ENCODE measurements at places on chromosomes 6 and 20.

DNA sequence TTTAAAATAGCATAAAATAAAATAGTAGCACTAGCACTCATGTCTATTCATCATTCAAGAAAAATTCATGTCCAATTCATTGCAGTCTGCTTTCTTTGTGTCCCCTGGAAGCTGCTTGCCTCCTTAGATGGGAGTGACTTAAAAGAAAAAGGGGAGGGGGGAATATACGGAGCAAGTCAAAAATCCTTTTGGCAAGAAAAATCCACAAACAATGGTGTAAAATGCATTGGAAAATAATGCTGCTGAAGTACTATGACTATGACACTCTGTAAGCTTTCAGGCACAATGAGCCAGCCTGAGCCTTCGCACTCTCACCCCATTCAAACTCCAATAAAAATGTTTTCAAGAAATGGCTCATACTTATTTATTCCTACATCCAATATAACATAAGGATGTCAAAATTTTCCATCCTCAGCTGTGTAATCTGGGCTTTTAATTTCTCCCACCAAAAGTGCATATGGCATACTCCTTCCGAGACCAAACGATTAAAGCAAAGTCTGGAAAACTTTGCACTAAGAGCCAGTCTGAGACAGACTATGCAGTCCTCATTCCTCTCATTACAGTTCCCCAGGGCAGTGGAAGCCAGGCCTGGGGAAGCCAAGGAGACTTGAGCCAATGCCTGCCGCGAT is 790 bp downstream of the NEDD9 start:
- no peak for DNase-seq

DNA sequence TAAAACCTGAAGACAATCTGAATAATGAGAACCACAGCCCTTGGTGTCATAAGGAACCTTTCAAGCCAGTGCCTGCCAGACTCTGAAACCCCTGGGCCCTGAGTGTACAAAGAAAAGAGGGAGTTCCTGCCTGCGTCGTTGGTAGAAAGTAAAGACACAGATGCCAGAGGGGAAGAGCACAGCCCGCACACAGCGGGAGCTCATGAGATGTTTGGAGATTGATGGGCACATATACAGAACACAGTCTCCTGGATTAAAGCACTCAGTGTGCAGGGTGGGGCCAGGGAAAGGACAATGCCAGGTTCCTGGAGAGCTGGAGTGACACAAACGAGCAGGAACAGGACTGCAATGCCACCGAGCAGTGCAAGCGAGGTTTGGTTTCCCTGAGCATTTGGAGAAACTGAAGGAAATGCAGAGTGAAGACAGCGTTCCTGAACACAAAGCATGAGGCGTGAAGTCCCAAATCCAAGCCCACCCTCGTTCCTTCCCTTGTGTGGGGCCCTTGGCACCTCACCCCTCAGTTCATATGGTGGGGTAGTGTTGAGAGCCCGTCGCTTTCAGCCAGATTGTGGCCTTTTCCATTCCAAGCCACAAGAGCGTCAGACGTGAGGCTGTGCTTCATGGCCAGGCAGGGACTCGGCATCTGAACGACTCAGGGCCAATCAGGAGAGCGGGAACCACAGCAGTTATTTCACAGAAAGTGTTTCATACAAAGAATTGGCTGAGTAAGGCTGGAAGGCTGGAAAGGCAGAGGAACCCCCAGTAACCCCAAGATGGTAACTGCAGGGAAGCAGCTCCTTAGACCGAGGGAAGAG is 41.0 kb upstream of the RPS6KA2 start:
- no peak for DNase-seq

- DNase-seq = no peak
These were observed 114.4 kb downstream of the FOXC1 start for GRCh38 chr6:1724124-1724523.

DNA sequence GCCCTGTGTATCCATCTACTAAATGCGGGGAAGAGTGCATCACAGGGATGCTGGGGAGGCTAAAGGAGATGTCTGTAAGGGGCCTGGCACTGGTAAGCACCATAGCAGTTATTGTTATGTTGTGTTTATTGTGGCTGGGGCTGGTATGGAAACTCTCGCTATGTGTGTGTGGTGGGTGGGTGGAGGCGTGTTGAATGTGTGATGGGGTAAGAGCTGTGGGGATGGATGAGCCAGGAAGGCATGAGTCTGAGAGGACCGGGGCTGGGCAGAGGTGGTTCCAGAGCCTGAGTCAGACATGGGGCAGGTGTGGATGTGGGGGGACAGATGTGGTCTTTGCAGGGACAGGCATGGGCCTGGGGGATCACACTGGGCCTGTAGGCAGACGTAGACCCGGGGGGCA is 88.1 kb downstream of the GRM4 start:
- no peak for DNase-seq

- DNase-seq = no peak
These were observed 30.6 kb downstream of the SHLD1 start for GRCh38 chr20:5780846-5781217.

DNA sequence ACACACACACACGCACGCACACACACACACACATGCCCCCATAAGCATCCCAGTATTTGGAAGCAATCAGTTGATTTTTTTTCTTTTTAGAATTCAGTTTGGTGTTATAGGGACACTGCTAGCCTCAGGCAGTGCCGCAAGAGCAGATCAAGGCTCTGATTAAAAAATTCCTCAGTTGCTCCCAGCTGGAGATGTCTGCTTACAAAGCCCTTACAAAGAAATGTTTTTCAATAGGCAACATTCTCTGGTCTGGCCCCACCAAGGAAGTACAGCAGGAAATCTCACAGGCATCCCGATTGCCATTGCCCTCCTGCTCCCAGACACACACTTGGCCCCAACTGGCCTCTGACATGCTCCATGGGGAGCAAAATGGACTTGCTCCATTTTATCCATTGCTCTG is 22.9 kb upstream of the CD83 start:
- DNase-seq = no peak

DNA sequence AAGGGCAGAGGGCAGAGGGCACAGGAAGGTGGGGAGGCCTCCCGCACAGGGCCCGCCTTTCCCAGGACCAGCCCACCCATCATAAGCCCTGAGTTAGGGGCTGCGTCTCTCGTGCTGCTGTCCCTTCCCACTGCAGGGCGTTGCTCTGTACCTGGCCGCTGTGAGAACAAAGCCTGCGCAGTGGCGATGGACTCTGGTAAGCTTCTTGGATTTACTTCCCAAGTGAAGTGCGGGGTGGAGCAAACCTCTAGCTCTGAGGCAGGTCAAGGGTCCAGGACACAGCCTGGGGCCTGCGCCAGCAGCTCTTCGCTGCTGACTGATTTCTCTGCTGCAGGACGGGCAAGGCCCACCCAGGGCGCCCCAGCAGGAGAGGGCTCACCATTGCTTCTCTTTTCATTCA is 23.9 kb downstream of the INSM1 start:
- no peak for DNase-seq

- DNase-seq = no peak
These were observed 1131.8 kb downstream of the GRIK2 start for GRCh38 chr6:102525336-102525735.

GRCh38 chr20:57840066-57840465 is 130.3 kb upstream of the PMEPA1 start:
- no peak for DNase-seq

- no peak for DNase-seq
These were observed 775 bp downstream of the PIGU start for GRCh38 chr20:34675993-34676641.

DNA sequence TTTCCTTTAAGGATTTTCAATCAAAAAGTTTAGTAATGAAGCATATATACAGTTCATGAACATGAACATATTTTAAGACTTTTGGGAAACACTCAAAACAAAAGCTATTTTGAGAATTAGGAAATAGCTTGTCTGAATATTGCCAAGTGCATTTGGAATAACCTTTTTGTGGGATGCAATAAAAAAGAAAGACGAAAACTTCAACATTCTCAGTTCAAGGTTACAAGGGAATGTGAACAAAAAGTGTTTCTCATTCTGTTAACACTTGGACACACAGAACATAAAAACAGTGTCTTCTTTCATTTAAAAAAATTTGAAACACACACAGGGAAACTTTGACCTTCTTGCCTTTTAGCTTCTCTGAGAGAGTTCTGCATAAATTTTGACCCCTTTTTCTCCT is 72.7 kb upstream of the TCF21 start:
- DNase-seq = no peak

- no peak for DNase-seq
These were observed 13.5 kb upstream of the RAB5IF start for GRCh38 chr20:36591854-36592641.

DNA sequence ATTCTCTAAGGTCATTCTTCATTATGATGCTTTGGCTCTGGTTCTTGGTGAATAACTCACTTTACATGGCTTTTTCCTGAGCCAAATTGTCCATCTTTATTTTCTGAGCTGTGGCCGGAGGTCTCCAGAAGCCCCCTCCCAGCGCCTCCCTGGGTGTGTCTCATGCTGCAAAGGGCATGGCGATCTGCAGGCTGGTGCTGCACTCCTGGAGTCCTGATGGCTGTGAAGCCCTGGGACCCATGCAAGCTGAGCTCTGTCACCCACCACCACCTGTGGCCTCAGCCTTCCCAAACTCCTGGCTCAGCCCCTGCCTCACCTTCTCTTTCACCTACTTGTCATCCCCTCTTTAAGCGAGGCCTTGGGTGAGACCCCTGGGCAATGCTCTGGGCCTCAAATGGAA is 96.9 kb downstream of the CEBPB start:
- no peak for DNase-seq

GRCh38 chr6:8948733-8949132 is 513.4 kb upstream of the SLC35B3 start:
- no peak for DNase-seq

DNA sequence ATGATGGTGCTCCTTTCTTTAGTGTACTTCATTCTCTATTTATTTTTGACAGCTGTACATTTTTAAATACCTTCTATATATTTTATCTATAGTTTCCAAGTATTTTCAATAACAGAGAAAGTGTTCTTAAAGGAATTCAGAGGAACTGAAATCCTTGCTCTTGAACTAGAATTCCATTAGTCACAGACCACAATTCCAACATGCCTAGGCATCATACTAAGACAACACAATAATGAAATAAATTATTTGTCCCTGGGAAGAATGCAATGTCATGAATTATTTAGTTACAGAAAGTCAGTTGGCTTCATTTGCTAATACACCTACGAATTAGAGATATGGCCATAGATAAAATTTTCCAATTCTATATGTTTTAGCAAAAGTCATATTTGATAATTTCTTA is 671.2 kb downstream of the EPHA7 start:
- no peak for DNase-seq

DNA sequence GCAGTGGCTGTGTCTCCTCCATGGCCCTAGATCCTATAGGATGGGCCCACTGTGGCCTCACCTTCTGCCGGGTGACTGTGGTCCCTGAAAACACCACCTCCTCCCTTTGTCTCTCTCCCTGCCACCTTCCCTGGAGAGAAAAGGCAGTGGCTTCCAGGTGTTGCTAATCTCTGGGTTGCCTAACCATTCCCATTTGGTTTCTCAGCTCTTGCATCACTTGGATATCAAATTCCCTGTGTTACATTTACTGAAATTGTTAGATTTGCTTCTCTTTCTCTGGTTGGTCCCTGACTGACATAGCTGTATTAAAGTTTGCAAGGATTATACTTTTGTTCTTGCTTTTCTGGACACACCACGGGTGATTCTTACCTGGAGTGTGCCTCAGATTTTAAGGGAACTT is 9.3 kb upstream of the ZFP64 start:
- no peak for DNase-seq

Data from suppressor macrophage treated with lipopolysaccharide for 4 hours (primary cell).